Activated CD8-positive, alpha-beta T cell treated with anti-CD3 and anti-CD28 coated beads, Interleukin-2, amount 10 ng/mL, durations not matched to agents 7 days and 5 days (primary cell): ENCODE measurements at places on chromosomes 5 and 9. TPM values are rescaled to one million over a fixed set of nuclear protein-coding genes. Genes with fewer than 3 reads are reported as not detected.
A peak's percentile ranks its signal among the peaks of the same experiment; 100 is the strongest.

The DPYSL3 gene
- not detected for total RNA-seq

The MARCHF3 gene
- 2.4 TPM for total RNA-seq

The DND1 gene
- total RNA-seq = 4.1 TPM

The PRR16 gene
- total RNA-seq = not detected

DNA sequence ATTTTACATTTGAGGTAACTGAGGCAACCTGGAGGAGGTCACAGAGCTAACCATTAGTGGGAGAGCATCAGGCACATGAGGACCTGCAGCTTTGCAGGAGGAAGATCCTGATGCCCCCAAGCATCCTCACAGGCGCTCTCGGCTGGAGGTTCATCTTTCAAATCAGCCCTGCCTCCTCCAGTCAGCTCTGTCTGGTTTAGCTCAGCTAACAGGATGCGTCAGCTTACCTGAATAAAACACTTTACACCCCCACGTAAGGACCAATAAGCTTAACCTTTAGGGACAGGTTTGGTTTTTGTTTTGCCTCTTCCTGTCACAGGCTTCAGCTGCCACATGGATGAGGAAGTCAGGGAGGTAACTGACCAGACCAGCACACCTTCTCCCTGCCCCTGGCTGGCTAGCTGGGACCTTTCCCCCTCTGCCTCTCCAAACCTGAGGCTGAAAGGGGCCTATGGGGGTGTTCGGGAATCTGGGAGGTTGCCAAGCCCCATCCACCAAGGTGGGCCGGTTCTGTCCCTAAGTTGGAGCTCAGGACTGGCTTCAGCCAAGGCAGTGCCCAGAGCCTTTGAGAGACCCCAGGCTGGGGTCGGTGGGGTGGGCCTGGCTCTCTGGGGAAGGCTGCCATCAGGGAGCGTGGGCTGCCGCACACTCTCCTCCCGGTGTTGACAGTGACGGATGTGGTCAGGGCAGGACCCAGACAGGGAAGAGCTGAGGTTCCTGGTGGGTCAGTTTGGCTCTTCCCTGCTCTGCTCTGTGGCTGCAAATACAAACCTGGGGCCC, 20.0 kb upstream of the FCN1 start:
- H3K4me3 ChIP-seq = no peak overlapping the region
- no peaks in the 10 kb centered on the region for H3K4me1 ChIP-seq
- no peaks in the 10 kb centered on the region for H3K27me3 ChIP-seq
- H3K36me3 ChIP-seq = no peaks in the 10 kb centered on the region
- DNase-seq = no peak
- no peak overlapping the region for H3K27ac ChIP-seq

DNA sequence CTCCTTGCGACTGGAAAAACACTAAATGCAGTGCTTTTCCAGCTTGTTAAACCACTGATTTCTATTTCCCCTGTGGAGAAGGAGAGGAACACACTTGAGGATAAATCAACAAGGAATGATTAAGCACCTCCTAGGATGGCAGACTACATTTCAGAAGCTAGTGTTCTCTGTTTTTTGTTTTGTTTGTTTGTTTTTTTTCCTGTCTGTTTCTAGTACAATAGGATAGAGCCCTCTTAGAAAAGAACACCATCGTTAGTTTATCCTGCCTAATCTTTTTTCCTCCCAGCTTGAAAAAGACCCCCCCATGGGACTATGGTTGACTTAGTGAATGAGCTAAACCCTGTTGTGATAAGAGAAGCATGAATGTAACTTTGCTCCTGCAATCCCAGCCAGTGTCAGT, 3.9 kb upstream of the TAL2 start:
- peaks cover 8% of the 10 kb centered on the region for H3K4me1 ChIP-seq
- H3K27ac ChIP-seq = no peak overlapping the region

DNA sequence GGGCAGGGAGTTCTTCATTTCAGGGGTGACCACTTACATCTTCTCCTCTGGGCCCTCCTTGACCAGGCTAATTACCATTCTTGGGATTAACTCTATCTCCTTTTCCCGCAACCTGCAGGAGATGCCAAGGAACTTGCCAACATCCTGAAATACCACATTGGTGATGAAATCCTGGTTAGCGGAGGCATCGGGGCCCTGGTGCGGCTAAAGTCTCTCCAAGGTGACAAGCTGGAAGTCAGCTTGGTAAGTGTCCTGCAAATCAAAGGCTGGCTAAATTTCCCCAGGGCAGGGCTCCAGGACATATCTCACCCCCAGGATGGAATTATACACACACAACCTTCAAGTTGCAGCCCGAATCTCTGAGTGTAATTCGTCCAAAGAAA, 30.2 kb downstream of the TGFBI start:
- no peak overlapping the region for H3K27ac ChIP-seq
- H3K36me3 ChIP-seq = no peaks in the 10 kb centered on the region
- no peaks in the 10 kb centered on the region for H3K27me3 ChIP-seq
- no peaks in the 10 kb centered on the region for H3K4me1 ChIP-seq
- DNase-seq = no peak

DNA sequence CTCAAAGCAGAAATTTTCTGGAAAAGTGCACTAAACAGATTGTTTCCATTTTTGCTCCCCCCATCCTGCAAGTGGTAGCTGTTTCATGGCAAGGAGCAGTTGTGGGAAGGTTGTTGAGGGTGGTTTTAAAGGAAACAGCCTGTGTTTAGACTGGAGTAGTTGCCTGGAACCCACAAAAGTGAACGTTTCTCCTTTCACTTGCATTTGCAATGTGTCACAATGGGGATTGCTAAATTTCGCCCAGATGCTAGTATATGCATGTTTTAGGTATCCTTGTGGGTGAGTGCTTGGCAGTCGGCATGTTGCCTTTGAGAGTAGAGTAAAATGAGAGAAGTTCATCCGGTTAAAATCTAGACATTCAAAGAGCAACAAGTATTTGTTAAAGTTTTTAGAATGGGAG, 1099.9 kb upstream of the DMAC1 start:
- H3K36me3 ChIP-seq = no peaks in the 10 kb centered on the region
- no peaks in the 10 kb centered on the region for H3K4me1 ChIP-seq
- H3K27ac ChIP-seq = no peak overlapping the region
- no peak for DNase-seq
- H3K27me3 ChIP-seq = no peaks in the 10 kb centered on the region

- peaks cover 7% of the 10 kb centered on the region for H3K27me3 ChIP-seq
- H3K27ac ChIP-seq = no peak overlapping the region
- H3K4me1 ChIP-seq = no peaks in the 10 kb centered on the region
- no peaks in the 10 kb centered on the region for H3K36me3 ChIP-seq
- no peak overlapping the region for H3K4me3 ChIP-seq
Observed at GRCh38 chr9:27628311-27628710, 55.0 kb upstream of the C9orf72 start.

DNA sequence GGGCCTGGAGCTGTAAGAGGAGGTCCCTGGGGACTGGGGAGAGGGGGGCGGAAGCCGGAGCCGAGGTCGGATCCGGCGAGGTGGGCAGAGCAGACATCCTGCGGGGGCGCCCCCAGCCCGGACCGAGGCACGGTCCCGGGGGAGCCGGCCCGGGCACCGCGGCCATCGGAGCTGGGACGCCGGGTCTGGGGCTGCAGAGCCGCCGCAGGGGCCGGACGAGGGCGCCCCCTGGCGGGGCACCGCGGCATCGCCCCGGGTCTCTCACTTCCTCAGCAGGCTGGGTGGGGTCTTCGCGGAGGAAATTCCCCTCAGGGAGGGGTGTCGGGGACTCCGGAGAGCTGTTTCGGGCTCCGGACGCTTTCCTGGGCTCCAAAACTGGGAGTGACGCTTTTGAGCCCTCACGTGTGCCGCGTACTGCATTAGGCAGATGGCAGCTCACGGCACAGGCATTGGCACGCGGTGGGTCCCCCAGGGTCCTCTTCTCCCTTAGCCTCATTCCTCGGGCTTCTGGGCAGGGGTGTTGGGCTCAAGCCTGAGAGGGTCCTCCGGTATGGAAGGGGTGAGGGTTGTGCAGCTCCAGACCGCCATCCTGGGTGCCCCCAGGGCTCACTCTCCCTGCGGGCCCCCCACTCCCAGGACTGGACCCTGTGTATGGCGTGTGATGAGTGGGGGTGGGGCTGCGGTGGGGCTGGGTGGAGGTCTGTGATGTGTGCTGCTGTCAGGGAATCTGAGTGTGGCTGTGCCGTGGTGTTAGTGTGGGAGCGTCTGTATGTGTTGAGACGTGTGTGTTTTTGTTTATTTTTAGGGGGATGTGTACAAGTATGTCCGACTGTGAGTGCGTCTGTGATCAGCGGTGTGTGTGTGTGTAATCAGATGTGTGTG, 29.6 kb downstream of the LHX2 start:
- H3K4me3 ChIP-seq = no peak overlapping the region
- no peak overlapping the region for H3K27ac ChIP-seq
- peak; percentile 56 for DNase-seq
- H3K27me3 ChIP-seq = peaks cover 44% of the 10 kb centered on the region

DNA sequence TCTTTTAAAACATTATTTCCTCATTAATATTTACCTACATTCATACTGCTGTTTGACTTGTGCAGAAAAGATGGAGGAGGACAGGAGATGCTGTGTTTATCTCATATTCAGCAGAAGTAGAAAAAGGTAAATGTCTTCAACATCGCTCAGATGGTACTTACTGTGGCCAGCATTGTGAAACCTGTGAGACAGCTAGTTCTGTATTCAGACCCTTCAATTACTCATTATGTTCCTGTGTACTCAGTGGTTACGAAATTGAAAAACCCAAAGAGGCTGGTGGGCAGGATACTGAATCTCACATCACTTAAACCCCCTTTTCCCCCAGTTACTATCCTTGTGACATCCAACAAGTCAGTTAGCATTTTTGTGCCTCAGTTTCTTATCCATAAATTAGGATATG, 216.0 kb downstream of the KDM4C start:
- no peak overlapping the region for H3K27ac ChIP-seq
- peaks cover 5% of the 10 kb centered on the region for H3K4me1 ChIP-seq
- H3K4me3 ChIP-seq = no peak overlapping the region
- no peaks in the 10 kb centered on the region for H3K36me3 ChIP-seq
- no peaks in the 10 kb centered on the region for H3K27me3 ChIP-seq
- DNase-seq = no peak

DNA sequence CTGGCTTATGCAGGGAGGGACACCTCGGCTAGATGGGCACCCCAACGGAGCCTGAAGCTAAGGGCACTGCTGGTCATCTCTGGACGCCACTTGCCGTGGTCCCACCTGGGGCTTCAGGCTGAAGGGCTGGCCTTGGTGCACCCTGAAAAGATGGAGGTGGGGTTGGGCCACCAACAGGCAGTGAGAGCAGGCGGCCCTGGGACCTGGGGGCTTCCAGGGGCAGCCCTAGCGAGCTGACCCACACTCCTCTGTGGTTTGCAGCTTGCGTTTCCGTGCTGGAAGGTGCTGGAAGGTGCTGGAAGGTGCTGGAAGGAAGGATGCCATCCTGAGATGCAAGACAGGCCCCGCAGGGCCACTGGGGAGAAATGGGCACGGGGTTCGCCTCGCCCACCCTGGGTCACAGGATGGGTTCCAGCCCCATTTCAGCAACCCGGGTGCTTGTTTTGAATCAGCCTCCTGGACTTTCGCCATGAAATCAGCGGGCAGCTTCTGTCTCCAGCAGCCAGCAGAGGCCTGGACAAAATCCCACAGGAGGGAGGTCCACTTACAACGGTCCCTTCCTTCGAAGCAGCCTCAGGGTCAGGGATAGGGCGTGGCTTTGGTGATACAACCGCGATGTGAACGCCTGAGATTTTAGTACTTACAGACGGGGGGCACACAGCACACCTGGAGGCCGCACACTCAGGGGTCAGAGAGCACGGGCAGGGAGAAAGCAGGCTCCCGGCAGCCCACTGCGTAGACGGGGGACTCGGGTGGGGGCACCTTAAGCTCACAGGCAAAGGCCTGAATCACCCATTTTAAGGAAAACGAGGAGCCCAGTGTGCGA, 303.1 kb upstream of the IRX4 start:
- H3K36me3 ChIP-seq = no peaks in the 10 kb centered on the region
- no peak overlapping the region for H3K27ac ChIP-seq
- H3K4me1 ChIP-seq = no peaks in the 10 kb centered on the region
- no peak overlapping the region for H3K4me3 ChIP-seq
